LHCN-M2 (cell line): ENCODE measurements at places on chromosomes 7 and 10.
A peak's percentile ranks its signal among the peaks of the same experiment; 100 is the strongest.

- peak; percentile 30 for DNase-seq
Measured at GRCh38 chr10:66214721-66215404, 711.0 kb upstream of the LRRTM3 start.

DNA sequence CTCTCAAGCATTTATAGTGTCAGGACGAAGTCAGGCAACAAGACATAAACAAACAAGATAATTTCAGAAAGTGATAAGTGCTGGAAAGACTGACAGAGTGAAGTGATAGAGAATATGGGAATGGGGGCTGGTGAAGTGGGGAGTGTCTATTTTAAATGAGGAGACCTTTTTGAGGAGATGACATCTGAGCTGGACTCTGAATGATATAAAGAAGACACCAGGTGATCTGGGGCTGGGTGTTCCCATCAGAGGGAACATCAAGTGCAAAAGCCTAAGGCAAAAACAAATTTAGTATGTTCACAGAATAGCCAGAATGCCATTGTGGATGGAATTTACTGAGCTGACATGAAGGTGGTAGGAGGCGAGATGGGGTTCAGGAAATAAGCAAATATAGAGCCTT lies 83.4 kb downstream of the PPP1R3A start:
- no peak for DNase-seq

DNA sequence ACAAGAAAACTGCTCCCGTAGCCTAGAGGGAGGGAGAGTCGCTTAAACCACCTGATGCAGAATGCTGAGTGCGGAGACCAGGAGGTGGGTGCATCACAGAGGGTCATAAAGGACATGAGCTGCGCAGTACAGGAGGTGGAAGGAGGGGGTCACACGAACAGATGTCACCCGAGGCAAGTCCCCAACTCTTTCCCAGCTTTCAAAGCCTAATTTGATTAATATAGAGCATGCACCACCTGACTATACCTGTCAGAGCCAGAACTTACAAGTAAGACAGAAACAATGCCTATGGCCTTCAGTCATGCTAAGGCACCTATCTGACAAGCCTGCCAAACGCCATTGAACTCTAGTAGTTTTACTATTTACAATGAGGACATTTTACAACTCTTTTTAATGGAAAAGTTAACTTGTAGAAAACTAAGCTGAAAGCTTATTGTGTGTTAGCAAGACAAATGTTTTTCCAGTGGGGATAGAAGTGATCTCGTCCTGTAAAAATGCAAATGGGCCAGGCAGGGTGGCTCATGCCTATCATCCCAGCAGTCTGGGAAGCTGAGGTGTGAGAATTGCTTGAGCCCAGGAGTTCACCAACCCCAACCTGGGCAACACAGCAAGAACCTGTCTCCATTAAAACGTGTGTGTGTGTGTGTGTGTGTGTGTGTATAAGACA lies 1.1 kb upstream of the VOPP1 start:
- DNase-seq = peak; percentile 46

DNA sequence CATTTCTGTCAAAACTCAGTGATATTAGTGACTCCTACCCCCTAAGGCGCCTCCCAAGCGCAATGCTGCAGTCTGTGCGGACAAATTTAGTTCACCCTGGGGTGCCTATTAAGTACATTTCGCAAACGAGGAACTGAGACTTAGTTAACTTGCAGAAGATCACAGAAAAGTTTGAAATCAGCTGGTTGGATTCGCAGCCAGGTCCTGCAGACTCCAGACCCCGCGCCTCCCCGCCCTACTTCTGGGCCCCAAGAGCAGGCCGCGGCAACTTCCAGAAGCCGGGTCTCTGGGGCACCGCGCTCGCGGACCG lies 588 bp downstream of the CYREN start:
- DNase-seq = no peak

GRCh38 chr10:70363971-70364771 lies 18.3 kb downstream of the LRRC20 start:
- peak; percentile 93 for DNase-seq

DNA sequence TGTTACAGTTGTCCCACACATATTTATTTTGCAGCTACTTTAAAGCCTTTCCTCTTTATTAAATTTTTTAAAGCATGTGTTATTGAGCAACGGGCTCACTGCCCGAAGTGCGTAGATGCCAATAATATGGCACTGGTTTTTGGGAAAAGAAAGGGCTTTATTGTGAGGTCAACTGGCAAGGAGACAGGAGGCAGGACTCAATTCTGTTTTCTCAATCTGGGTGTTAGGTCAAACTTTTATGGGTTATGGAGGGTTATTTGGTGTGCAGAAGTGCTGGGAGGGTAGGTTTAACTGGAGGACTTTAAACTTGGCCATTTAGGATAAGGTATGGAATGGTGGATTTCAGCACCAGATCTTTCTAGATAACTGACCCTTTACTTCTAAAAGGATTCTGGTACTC lies 183.6 kb downstream of the LRRC4 start:
- DNase-seq = no peak

DNA sequence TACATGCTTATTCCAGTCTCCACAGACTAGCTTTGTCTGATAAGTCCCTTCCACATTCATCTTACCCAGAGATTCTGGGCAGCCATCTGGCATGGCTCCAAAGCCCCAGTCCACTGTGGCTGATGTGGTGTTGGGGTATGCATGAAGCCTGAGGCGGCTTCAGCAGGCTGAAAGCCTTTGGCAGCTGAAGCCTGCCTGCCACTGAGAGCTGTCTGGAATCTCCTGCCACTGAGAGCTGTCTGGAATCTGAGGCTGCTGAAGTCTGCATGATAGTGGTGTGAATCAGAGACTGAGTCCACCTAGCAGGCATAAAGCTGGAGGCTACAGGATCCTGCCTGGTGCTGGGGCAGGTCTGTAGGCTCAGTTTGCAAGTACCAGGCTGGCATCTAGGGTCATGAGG lies 87.1 kb downstream of the DYNC1I1 start:
- peak; percentile 88 for DNase-seq

GRCh38 chr7:135143885-135144668 lies 3.8 kb upstream of the TMEM140 start:
- DNase-seq = no peak

- DNase-seq = no peak
Measured at GRCh38 chr10:84356928-84357327, 28.5 kb downstream of the CCSER2 start.

DNA sequence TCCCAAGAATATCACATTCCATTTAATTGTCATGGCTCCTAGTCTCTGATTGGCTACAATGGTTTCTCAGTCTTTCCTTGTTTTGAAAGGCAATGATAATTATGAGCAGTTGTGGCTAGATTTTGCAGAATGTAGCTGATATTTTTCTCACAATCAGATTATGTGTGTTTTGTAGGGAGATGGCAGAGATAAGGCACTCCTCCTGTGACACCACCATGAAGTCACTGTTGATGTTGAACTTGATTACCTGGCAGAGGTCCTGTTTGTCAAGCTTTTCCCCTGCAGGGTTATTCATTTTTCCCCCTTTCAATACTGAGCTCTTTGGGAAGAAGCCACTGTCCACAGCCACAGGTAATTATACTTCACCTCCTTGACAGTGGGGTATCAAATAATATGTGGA lies 602.9 kb upstream of the PFKP start:
- DNase-seq = no peak

DNA sequence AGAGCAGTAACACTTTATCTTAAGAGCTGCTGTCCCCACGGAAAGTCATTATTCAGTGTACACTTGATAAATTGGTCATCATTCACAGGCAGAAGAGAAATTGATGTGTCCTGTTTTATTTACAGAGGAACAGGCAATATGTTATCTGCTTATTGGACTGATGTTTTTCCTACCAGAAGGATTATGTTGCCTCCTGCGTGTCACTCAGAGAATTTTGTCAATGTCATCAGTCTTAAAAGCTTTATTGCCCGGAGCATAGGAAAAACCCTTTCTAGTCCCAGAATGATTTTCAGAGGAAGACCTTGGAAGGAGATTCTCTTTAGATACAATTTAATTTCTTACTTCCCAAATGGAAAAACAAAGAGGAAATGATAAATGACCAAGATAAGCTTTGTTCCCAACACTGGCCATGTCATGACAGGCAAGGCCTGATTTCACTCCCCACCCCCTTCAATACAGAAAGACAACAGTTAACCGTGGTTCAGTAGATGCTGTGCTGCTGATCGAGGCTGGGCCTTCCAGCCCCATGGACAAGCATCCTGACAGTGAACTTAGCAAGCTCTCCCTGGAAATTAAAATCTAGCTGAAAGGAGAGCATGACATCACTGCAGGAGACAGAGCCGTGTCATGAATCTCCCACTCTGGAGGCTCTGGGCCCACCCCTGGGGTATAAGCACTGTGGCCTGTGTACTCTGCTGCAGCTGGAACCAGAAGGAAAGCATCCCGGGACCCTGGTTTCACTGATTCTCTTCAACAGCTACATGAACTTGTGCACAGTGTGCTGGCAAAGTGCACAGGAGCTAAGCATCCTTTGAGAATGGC lies 118.8 kb upstream of the LYZL2 start:
- no peak for DNase-seq

- DNase-seq = no peak
Measured at GRCh38 chr7:8322667-8323066, 60.7 kb upstream of the ICA1 start.

DNA sequence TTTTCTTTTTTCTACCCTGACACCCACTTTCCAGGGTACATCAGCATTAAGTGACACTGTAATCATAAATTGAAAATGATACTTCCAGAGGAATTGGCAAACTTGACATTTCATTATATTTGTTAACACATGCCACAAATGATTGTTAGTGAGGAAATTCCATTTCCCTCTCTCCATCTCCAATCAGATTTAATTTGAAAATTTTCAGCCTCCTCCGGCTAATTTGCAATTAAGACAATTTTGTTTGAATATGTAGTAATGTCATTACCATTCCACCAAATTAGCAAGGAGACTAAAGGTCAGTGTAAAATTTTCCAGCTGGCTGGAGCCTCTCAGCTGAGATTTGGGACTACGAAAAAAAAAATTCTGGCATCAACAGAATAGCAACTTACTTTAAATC lies 242.7 kb downstream of the FOXP2 start:
- no peak for DNase-seq

DNA sequence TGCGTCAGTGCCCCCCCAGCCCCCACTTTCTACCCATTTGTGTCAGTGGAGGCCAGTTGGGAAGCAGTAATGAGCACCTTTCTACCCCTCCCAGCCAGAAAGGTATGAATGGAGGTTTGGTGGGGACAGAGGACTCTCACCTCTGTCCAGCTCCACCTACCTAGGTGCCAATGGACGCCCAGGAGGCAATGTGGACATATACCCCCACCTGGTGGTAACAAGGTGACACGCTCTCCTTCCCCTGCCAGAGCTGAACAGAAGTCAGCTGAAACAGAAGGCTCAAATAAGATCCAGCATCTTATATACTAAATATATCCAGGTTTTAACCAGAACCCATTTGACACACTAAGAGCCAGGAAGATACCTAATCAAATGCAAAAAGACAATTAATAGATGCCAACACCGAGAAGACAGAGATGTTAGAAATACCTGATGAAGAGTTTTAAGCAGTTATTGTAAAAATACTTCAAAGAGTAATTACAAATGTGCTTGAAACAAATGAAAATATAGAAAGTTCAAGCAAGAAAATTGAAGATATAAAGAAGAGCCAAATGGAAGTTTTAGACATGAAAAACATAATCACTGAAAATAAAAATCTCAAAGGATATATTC lies 18.4 kb upstream of the SORCS3 start:
- no peak for DNase-seq

DNA sequence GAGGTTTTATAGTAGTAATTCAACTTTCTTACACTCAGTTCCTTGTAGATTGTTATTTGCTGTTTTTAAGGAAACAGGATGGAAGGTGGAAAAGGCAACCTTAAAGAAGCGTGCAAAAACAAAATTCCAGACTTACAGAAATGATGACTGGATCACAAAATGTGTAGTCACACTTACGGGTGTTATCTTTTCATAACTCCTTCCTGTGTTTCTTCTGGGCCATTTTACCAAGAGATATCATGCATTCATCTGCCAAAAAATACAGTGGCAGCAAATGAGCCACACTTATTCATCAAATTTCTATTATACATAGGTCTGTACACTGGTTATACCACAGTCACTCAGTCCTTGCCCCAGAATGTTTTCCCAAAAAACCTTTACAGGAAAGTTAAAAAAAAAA lies 94.3 kb upstream of the IL6 start:
- no peak for DNase-seq

GRCh38 chr10:124027031-124027611 lies 66.3 kb downstream of the CHST15 start:
- no peak for DNase-seq

DNA sequence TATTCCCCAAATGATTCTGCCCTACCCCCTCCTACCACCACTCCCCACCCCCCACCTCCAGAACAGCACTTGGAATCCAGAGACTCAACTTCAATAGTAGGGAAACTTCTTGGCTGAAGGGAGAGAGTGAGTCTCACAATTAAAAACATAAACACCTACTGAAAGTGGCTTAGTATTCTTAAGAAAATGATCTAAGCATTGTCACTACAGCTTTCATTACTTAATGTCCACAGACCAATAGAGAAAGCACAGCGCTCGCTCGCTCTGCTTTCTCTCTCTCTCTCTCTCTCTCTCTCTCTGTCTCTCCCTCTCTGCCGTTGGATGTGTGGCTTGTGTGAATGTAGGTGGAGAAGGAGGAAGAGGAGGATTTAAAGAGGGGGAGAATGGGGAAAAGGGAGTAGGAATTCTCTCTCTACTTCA lies 1.5 kb upstream of the SEMA3A start:
- peak; percentile 47 for DNase-seq

DNA sequence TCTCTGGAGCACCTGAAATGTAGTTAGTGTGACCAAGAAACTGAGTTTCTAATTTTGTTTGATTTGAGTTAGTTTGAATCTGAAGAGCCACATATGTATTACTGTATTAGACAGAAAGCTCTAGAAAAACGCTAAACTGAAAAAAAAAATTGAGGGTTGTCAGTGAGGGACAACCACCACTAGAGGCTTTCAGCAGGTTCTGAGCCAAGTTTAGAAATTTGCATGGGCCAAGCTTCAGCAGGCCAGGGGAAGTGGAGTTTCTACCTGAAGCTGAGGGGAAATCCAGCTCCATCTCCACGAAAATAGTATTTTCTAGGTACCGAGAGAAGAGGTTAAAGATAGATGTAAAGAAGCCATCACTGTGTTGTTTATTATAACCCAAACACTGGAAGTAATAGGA lies 77.9 kb upstream of the PLXNA4 start:
- DNase-seq = no peak

- DNase-seq = no peak
Measured at GRCh38 chr7:150560486-150560885, 6.7 kb upstream of the GIMAP4 start.
